ENCODE measurements at places on chromosomes 1 and 21.

DNA sequence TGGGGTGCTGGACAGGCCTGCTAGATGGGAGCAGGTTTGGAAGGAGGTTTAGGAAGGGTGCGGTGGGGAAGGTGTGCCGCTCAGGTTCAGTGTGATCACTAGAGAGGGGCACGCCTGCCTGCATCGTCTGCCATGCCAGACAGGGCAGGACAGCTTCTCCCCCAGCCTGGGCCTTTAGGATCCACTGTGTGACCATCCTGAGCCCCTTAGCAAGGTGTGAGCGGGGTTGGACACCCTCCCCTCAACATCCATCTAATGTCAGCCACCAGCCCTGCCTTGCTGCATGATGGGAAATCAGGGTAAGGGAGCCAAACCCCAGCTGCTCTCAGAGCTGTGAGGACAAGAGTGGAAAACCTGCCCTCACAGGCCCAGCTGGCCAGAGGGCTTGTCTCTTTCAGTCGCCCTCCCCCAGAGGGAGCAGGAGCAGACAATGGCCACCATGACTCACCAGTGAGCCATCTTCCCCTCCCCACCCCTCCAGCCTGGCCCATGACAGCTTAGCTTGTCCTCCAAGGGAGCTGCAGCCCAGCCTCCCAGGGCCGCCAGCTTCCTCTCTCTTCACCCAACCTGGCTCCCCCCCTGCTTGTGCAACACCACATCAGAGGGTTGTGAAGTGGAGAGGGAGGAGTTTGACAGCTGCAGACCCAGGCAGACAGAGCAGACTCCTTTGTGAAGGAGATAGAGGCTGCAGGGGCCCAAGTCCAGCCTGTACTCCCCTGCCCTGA, 37.0 kb downstream of the NUAK2 start:
- peak; percentile 99 for DNase-seq

DNA sequence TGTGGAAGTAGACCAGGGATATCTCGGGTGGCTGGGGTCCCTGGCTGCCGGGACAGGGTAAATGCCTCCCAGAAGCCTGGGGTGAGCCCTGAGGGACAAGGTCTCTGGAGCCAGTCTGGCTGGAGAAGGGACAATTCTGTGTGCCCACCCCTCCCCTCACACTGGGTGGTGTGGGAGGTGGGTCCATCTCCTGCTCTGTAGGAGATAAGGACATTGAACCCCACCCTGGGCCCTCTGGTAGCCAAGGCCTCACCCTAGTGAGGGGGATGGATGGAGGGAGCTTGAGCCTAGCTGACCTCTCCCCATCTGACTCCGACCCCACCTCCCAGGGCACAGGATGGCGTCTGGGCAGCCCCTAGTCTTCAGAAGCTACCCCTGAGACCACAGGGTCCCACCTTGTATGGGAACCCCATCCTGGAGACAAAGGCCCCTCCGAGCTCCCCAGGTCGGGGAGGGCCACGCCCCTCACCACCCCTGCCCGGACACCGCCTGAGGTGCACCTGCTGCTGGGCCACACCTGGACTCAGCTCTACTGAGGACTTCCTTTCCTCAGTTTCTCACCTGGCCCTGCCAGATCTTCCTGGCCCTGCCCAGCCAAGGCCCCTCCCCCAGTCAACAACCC, 4.3 kb downstream of the AGRN start:
- no peak for DNase-seq

DNA sequence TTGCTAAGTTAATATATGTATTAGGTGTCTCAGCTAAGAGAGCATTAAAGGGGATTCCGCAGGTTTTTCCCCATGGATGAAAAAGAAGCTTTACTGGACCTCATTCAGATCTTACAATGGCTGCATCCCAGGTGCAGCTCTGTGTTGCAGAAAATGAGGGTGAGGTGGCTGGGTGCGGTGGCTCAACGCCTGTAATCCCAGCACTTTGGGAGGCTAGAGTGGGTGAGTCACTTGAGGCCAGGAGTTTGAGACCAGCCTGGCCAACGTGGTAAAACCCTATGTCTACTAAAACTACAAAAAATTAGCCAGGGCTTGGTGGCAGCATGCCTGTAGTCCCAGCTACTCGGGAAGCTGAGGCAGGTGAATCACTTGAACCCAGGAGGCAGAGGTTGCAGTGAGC, 58.5 kb upstream of the MORC3 start:
- no peak for DNase-seq

- peak; percentile 70 for DNase-seq
Observed at GRCh38 chr21:29443411-29444010, 144.8 kb downstream of the BACH1 start.

- DNase-seq: no peak
Observed at GRCh38 chr1:5448486-5448885, 543.7 kb downstream of the NPHP4 start.

GRCh38 chr1:118871582-118872171, 116.5 kb downstream of the TBX15 start:
- no peak for DNase-seq

GRCh38 chr21:24428591-24429199, 1178.6 kb downstream of the MRPL39 start:
- DNase-seq: no peak

DNA sequence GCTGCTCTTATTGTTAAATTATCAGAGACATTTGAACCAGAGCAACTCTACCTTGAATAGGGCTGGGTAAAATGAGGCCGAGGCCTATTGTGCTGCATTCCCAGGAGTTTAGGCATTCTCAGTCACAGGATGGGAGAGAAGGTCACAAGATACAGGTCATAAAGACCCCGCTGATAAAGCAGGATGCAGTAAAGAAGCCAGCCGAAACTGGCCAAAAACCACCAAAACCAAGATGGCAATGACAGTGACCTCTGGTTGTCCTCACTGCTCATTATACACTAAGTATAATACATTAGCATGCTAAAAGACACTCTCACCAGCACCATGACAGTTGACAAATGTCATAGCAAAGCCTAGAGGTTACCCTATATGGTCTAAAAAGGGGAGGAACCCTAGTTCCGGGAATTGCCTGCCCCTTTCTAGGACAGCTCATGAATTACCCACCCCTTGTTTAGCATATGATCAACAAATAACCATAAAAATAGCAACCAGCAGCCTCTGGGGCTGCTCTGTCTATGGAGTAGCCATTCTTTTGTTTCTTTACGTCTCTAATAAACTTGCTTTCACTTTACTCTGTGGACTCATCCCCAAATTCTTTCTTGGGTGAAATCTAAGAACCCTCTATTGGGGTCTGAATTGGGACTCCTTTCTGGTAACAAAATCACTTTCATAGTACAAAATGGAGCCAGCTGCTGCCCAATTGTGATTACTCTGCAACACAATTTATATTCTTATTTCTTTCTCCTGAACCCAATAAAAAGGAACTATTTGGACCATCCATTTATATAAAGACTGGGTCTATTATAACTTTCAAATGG, 179.6 kb downstream of the TGFBR3 start:
- DNase-seq: no peak

DNA sequence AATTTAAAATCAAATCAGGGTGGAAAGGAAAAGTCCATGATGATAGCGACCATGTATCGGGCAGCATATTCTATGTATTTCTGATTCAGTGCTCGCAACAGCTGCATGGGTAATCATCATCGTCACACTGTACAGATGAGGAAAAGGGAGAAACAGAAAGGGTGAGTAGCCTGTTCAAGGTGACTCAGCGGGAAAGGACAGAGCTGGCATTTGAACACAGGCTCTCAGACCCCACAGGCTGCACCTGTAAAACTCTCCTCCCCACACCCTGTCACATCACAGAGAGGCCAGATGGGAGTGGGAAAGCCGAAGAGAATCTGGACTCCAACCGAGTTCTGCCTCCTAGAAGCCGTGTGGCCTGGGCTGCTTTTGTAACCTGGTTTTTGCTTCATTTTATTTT, 14.0 kb downstream of the RUNX1 start:
- no peak for DNase-seq

DNA sequence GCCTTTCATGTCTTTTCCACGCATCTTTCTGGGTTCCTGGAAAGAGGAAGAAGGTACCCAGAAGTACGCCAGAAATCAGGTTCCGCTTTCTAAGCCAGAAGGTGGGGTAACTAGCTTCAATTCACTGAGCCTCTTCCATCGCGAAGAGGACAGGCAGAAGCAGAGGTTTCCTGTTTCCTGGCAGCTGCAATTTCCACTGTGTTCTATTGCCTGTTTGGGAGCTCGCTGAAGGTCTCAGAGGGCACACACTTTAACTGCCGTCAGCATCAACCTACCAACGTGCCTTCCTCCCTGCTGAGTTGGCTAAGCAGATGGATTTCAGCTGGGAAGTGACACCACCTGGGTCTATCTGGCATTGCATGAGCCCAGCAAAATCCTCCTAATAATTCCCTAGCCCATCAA, 10.0 kb downstream of the NCF2 start:
- DNase-seq: peak; percentile 13

DNA sequence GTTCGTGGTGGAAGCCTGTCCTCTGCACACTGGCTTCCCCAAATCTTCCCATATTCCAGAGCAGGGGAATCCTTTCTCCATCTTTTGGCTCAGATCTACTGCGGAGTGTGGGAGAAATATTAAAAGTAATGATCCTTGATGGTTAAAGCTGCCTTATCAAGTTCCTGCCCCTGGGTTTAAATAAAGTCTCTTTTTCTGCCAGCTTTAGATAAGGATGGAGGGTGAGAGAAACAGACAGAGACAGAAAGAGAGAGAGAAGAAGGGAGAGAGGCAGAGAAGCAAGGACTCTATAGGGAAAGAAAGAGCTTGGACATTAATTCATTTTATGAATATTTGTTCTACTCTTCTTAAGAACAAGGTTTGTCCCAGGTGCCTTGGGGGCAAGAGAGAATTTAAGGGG, 98.0 kb downstream of the KCNJ15 start:
- DNase-seq: no peak

DNA sequence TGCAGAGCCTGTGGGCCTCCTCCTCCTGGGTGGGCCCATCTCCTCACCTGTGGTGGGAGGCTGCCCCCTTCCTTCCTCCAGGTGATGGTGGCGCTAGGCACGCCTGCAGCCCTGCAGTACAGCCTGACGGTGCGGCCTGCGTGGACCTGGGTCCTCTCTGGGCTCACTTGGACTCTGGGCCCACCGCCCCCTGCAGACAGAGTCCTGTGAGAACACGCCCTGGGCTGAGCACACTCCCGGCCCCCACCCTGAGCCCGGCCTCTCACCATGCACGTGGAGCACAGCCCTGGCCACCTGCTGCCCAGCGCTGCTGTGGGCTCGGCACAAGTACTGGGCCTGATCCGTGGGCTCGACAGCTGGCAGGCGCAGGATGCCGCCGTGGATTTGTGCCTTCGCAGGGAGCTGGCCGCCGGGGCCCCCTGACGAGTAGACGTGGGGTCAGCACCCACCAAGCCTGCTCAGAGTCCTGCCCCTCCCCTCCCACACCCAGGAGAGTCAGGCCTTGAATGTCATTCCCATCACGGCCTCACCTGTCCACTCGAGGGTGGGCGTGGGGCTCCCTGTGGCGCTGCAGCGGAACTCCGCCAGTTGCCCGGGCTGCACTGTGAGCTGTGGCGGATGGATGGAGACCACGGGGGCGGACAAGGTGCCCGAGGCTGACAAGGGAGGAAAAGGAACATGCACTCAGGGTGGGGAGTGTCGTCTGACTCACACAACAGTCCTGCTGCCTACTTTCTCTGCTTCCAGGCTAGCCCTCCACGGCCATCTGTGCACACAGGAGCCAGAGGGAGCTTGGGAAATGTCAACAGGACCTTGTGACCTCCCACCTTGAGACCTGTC, 43.4 kb downstream of the LDLRAD2 start:
- no peak for DNase-seq

- no peak for DNase-seq
Observed at GRCh38 chr1:111633736-111634247, 14.2 kb downstream of the RAP1A start.

DNA sequence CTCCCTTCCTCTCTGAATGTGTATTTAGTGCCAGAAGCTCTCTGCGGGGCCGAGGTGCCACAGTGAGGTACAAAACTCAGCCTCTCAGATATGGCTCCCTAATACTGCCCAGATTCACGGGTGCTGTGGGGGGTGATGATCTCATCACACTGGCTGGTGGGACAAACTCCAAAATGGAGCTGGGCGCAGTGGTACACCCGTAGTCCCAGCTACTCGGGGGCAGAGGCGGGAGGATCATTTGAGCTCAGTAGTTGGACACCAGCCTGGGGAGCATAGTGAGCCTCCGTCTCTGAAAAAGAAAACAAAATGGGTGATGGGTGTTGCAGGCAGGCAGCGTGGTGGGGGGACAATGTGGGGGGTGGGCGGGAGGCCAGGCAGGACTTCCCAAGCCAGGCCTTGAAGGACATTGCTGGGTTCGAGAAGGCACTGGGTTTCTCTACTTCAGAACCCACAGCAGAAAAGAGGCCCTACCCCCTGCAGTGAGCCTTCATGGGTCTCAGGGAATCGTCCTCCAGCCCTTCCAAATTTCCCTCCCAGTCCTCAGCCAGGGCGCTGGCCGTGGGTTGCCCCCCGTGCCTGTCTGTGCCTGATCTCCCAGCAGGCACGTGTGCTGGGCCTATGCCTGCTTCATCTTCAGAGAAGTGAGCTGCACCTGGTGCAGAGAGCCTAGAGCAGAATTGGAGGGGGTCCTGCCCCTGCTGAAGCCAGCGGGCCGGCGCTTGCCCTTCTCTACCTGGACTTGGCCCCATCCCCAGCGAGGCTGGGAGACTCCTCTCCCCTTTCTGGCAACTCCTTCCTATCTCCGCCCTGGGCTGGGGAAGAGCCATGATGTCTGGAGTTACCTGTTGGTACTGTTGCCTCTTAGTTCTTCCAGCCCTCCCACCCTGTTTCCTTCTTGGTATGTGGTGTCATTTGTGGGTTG, 14.0 kb downstream of the H6PD start:
- no peak for DNase-seq

GRCh38 chr1:866095-866494, 57.6 kb upstream of the SAMD11 start:
- DNase-seq: no peak

- peak; percentile 84 for DNase-seq
Observed at GRCh38 chr1:185439727-185440415, 122.8 kb upstream of the IVNS1ABP start.

DNA sequence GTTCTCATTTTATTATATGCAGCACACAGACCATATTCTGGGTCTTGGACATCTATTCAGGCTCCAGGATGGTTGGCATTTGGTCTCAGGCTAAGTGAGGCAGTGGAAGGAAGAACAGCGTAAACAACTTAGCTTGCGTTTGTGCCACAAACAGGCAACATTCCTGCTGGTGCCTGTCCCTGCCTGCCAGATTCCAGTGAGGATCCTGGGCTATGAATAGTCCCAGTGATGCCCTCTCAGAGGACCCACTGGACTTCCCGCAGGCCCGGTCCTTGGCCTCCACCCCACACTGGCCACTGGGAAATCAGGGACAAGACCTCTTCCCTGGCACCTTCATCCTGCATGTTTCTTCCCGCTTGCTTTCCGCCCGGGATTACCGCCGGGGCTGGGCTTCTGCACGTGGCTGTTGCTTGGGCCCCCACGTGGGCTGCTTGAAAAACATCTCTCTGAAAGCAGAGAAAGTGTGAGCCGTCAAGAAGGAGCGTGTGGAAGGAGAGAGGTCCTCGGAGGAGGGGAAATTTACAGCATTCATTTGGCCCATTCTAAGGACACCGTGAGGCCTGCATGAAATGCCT, 145.1 kb upstream of the WNT4 start:
- DNase-seq: no peak

Data from AG10803 (cell line).